ENCODE measurements at places on chromosomes 7 and 10.

- no peak for DNase-seq
Observed at GRCh38 chr7:159195946-159196345, 51.3 kb upstream of the VIPR2 start.

DNA sequence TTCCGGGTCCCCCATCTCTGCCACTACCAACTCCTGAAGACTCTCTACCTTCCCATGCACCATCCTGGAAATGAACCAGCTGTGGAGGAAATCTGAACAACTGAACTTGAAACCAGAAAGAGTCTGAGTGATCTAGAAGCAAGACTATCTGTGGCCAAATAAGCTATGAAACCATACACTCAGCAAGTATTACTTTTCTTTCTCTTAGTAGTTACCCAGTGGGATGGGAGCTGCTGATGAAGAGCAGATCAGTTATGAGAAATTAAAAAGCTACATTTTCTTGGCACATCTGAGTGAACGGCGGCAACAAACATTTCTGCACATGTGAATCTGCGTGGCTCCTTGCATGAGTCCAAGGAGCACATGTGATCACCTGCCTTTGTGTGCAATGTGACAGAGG is 31.6 kb upstream of the AGK start:
- no peak for DNase-seq

DNA sequence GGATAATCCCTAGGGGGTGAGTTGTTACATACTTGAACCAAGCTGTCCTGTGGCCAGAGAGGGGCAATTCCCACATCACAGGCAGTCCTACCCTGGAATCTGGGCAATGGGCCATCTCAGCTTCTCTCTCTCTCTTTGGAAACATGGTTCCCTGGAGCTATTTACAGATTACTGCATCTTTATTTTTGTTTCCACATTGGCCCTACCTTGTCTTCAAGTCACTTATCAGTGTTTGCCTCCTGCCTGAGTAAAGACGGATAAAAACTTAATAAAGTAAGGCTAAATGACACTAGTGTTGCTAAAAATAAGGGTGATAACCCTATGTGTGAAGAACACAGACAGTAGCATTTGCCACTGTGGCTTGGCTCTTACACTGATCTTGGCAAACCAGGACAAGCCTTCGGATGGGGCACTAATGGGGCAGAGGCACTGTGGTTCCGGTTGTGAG is 228.2 kb downstream of the GFRA1 start:
- DNase-seq, result no peak

DNA sequence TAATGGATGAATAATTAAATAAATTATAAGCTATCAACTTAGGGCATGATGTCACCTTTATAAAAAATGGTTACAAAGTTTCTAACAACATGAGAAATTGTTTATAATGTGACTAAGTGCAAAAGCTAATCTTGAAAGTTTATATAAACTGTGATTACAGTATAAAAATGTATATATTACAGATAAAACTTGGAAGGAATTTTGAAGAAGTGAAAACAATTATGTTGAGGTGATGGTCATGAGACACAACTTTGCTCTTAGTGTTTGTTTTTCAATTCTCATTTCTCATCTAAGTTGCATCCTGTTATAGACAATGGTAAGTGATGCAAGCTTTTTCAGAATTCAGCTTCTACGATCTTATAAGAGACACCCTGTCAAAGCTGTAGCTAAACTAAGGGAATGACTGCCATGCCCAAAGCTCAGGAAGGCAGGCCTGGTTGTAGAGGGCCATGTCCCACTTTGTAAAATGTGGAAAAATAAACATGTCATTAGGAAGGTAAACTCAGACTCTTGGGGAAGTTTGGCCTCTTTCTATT is 23.9 kb downstream of the MACC1 start:
- DNase-seq, result no peak

Data from SK-N-MC (cell line).